ENCODE measurements at places on chromosomes 16 and 17.
A peak's percentile ranks its signal among the peaks of the same experiment; 100 is the strongest.

DNA sequence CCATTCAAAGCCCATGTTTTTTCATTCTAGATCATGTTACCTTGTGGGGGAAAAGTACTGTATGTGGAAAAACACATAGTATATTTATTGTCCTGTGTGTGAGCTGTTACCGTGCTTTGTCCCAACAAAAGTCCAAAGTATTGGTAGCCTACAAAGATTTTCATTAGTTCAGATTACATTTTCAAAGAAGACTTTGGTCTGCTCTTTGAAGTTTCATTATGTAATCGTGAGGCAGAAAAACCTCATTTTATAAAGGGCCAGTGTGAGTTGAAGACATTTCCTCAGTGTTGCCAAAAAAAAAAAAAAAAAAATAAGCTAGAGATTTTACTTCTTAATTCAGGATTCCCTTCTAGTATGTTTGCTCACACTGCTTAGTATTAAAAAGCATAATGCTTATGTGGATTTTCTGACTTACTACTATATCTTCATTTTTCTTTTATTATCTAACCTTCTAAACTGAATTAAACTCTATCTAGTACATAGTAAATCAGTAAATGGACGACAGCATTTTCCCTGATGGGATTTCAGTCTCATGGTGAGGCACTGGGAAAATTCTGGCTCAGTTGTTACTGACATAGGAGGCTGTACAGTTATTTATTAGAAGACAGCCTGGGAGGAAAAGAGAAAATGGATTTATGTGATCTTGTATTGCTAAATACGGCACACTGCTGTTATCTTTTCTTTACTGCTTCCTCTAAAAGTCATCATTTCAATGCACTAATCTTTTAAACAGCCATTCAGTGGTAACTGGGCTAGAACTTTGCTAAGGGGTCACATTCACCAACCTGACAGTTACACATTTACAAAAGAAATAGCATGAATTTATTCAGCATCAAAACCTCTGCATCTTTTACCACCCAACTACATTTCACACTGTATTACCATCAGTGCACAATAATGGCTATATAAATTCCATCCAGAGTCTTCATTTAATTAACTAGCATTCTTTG lies 100.6 kb downstream of the STXBP4 start:
- DNase-seq: no peak

- peak; percentile 62 for DNase-seq
Observed at GRCh38 chr16:56382901-56383355, 42.4 kb downstream of the AMFR start.

DNA sequence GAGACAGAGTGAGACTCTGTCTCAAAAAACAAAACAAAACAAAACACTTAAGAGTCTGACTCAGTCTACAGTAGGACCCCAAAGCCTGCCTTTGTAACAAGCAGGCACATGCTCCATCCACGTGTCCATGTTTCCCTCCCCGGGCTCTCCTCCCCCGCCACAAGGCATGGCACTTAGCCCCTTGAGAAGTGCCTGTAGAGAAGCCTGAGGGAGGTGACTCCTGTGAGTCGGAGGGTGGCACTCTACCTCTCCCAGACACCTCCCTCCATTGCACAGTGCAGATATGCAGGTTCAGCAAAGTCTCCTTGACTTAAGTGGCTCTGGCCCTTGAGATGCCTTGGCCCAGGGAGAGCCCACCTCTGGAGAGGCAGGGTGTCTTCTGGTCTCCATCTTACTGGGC lies 6.8 kb downstream of the FHOD1 start:
- peak; percentile 24 for DNase-seq

- no peak for DNase-seq
Observed at GRCh38 chr16:3674513-3675295, 20.2 kb downstream of the DNASE1 start.

DNA sequence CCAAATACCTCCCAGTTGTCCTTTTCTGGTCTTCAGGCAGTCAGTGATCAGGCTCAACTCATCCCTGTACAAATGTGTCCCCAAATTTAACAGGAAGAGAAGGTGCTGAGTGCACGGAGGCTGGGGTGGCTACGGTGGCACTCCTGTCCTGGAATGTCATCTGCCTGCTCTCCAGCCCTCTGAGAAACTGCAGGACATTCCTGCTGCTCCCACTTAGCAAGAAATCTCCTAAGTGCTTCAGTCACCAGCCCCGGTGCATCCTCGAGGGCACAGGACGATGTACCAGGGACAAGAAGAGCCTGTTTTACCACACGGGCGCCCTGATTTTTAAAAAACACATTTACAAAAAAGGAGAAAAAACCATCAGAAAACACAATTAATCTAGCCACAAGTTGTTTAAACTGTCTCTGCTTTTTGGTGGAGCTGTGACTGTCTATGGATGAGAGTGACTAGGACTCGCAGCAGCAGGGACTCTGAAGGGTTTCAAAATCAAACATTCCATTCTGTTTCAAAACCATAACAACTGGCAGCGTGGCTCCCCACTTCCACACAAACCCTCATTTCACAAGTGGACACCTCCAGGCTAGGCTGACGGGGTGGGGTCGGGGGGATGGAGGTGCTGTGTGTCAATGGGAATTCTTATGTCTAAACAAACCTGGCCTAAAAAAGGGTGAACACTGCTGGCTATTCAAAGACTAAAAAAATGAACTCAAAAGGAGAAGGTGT lies 65.3 kb upstream of the CNEP1R1 start:
- no peak for DNase-seq

DNA sequence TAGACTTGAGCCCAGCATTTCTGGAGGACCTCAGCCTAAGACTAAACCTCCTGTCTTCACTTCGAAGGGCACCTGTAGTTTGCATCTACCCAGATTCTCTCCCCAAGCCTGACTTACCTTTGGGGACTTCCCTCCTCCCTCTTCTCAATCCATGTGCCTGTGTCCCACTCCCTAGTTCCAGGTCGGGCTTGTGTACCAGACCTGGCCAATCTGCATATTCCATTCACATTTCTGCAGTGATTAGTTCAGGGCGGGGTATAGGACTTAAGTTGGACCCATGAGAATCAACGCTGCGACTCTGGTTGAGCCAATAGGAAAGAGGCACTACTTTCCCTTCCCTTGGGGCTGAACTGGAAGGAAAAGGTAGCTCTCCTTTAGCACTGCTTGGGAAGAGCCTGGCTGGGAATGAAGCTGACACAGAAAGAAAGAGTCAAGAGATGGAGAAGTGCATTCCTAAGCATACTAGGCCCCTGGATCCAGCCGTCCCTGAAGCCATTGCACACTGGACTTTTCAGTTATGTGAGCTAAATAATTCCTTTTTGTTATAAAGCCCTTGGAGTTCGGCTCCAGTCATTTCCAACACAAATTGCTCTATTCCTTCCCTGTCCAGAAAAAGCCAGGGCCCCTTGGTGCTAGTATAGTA lies 2.5 kb downstream of the TRADD start:
- DNase-seq: no peak

DNA sequence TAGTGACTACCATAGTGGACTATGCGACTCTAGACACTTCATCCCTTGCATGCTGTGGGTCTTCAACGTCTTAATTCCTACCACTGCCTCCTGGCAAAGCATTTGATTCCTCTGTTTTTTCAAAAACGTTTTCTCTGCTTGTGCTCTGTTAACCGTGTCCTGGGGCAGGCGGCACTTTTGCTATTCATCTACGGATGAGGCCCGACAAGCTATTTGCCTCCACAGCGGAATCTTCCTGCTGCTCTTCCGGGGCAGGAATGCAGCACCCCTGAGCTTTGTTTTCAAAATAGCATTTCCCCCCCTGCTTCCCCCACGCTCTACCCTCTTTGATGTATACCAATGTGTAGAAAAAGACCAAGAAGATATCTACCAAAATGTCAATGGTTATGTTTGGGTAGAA lies 39.8 kb upstream of the METTL16 start:
- no peak for DNase-seq

DNA sequence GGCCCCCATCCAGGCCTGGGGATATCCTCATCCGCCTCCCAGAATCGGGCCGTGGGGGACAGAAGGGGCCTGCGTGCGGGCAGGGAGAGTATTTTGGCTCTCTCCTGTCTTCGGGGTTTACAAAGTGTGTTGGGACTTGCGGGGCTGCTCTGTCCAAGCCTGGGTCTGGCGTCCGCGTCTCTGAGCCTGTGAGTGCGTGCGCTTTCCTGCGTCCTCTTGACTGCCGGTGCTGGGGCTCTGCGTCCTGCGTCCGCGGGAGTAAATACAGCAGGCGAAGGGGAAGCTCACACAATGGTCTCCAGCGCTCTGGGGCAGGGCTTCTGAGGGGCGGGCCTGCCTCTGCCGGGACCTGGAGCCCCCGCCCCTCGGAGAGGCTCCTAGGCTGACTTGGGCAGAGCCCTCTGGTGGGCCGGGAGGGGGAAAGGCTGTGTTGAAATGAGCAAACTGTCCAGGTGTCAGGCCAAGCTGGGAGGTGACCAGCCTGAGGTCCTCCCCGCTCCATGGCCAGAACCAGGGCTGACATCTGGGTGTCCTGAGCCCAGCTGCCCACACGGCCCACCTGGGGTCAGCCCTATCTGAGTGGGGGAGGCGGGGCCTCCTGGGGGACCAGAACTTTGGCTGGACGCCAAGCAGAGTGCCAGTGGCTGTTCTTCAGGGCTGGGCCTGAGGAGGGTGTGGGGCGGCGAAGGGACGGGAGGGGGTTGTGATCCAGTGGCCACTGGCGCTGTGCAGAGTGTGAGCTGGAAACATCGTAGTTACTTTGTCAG lies 233.6 kb downstream of the SEC14L1 start:
- DNase-seq: peak; percentile 85

GRCh38 chr17:47804461-47804860 lies 17.1 kb downstream of the OSBPL7 start:
- no peak for DNase-seq

DNA sequence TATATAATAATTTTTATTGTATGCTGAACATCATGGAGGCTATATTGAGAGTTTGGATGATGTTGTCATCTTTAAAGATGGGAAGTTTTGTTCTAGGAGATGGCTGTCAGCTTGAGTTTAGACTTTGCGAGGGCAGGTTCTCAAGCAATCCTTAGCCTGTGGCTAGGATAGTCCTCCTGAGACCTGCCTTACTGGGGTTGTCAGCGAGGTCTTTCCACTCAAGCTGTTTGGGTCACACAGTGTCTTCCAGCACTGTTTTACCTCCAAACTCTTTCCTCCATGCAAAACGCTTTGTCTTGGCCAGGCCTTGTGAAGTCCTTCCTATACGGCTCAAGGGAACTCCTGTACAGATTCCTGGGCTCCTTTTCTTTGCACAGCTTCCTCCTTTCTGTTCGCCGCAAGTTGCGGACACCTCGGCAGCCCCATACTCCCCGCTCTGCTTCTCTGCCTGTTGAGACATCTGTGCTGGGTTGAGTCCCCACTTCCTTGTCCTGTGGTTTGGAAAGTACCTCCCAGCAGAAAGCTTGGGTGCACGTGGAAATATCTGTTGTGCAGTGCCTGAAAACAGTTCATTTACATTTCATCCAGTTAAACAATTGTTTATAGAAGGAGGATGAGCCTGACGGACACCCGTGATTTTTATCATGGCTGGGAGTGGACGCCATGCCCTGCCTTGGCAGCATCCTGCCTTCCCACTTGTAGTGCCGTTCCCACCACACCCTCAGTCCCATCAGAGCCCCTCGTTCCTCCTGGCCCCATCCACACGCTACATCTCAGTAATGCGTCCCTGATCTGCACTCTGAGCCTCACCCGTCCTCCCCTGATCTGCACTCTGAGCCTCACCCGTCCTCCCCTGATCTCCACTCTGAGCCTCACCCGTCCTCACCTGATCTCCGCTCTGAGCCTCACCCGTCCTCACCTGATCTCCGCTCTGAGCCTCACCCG lies 55.0 kb upstream of the CBFA2T3 start:
- DNase-seq: no peak

- no peak for DNase-seq
Observed at GRCh38 chr16:87344165-87344930, 27.2 kb upstream of the C16orf95 start.

DNA sequence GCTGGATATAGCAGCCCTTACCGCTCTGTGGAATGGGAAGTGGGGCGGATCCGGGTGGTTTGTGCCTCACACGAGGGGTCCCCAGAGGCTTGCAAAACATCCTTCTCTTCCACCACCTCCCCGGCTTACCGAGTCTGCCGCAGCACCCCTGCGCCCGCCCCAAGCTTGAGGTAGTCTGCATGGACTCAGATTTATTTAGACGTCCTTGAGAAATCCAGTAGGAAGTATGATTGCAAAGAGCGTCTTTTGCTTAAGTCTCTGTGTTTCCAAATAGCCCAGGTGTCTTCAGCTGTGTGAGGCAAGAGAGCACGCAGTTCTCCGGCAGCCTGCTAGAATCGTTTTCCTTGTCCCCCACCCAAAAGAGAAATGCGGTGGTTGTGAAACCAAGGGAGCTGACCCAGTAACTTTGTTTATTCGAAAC lies 2.4 kb downstream of the KIAA0513 start:
- no peak for DNase-seq

- no peak for DNase-seq
Observed at GRCh38 chr16:58461640-58462039, 38.3 kb upstream of the NDRG4 start.

DNA sequence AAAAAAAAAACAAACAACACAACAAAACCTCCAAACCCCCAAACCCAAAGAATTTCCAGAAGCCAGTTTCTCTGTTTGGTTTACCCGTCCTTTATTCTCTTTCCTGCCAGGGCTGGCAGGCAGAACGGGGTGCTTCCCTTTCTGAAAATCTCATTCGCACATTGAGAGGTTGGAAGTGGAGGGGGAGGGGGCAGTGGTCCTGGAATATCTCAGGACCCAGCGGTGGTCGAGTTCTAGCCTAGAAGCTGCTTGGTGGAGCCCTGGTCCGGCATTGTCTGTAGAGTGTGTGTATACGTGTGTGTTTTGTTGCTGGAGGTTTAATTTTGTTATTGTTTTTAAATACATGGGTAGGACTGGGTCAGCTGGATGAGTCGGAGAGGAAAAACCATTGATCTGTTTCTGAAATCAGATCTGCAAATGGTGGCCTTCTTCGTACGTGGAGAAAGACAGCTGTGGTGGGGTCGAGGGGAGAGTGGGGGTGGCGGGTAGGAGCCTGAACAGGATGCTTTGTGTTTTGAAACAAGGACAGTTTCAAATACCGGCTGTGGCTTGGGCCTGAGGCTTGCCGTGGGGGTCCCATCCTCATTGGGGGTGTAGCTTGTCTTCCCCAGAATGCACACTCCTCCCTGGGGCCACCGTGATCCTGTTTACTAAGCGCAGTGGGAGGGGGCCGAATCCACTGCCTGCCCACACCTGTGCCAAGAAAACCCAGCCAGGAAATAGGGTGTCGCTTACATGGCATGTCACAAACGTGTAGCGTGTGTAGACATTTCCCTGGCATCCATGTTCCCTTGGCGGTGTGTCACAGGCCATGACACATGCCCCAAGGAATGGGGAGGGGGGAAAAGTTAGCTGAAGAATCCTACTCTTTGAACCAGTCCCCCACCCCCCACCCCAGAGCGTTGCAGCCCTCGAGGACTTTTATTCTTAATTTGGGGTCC lies 1.6 kb downstream of the CMIP start:
- DNase-seq: peak; percentile 50
